Heart right ventricle (tissue), 16 donors: ENCODE measurements at places on chromosomes 6 and 20. TPM values are rescaled to one million over a fixed set of nuclear protein-coding genes. Genes with fewer than 3 reads are reported as not detected.

The KCNG1 gene
- 0.99 TPM for polyA plus RNA-seq

DNA sequence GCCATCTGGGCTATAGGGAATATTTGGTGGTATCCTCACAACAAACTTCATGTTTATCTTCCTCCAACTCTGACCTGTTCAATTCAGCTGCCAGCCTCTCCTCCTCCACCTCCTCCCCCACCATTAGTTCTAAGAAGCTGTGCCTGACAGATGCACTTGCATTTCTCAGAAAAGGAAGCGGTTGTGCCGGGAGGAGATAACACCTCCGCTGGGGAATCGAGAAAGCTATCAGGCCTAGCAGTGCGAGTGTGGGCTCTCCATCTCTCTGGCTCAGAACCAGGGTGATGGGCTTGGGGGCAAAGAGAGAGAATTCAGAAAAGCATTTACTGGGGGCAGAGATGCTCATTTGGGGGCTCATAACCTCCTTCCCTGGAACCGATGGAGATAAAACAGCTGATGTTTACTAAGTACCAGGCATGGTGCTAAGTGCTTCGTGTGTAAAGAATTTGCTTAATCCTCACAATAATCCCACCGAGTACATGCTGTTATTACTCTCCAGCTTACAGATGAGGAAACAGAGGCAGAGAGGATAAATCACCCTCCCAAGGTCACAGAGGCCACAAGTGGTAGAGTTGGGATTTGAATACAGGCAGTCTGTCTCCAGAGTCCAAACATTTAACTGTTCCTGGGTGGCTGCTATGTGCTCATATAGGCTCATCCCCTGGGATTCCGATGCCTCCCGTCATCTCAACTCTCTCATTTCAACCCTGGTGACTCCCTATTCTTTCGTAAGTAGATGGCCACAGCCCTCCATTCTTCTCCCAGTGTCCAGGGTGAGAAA lies 38.3 kb downstream of the COX4I2 start:
- DNase-seq, result no peak

The GPR6 gene
- polyA plus RNA-seq, result not detected

DNA sequence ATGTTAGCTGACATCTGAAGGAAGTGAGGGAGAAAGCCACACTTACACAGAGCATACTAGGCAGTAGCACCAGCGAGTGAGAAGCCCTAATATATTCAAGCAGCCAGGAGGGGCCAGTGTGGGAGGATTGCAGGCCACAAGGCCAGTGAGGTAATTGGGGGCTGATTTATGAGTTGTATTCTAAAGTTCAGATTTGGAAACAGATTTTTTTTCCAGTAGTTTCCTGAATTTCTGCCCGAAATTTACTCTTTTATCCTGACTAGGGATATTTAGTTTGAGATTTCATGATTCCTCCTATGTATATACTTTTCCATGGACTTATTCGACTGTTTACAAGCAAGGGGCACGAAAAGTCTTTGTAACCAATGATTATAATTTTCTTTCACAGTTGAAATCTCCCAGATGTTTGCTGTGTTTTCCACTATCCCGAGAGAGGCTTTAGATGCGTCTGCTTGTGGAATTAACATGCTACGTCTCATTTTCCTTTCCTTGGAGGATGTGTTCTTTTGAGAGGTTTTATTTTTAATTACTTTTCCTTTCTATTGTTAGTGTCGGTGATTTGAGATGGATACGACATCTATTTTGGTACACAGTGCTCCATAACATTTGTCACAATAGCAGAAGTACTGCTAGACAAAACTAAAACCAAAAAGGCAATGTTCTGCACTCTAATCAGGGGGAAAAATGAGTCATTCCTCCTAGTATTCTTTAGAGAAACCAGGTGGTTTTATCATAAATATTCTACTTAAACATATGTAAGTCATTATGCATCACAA lies 356.3 kb upstream of the HSF2 start:
- DNase-seq, result no peak
